ENCODE measurements at places on chromosomes 11 and 22.
A peak's percentile ranks its signal among the peaks of the same experiment; 100 is the strongest.

- no peak for DNase-seq
Observed at GRCh38 chr11:86513746-86514373, 139.2 kb downstream of the CCDC81 start.

GRCh38 chr22:29632672-29633071, 29.2 kb downstream of the NF2 start:
- no peak for DNase-seq

GRCh38 chr11:120052196-120052775, 85.6 kb downstream of the TRIM29 start:
- DNase-seq = no peak

DNA sequence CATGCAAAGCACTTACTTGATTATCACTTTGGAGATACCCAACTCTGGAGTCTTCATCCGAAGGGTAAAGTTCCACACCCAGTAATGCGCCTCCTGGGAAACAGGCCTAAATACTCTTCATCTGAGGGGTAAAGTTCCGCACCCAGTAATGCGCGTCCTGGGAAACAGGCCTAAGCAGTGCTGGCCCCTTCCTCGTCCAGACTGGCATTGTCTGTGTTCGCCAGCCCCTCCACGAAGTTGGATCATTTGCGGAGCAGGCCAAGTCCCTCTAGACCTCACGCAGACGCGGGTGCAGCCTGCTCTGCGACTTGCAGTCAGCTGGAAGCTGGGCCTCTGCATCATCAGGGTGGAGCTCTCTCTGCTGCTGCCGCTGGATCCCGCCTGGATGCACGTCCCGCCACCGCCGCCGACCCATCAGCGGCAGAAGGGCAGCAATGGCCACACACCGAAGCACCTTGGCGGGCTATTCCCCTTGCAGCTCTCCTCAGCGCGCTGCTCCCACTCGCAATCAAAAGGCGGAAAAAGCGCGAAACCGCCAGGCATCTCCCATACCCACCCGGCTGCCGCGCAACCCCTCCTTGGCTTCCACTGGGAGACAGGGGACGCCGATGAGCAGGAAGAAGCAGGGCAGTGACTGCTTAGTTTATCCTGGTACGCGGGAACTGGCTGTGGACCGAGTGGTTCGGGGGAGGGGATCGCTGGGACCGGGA, 34.1 kb upstream of the GLYATL1 start:
- DNase-seq = no peak

GRCh38 chr22:29083933-29084591, 11.2 kb downstream of the KREMEN1 start:
- no peak for DNase-seq

DNA sequence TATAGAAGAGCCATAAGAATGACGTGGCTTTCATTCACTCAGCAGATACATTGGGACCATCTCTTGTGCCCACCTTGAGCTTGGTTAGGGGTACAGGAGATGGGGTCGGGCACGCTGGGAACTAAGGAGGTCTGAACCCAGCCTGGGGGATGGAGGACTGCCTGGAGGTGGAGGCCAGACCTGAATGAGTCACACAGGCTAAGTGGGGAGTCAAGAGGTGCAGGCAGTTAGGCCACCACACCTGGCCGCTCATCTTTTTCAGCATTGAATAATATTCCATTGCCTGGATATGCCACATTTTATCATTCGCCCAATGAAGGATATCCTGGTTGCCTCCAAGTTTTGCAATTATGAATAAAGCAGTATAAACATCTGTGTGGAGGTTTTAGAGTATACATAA, 3.8 kb upstream of the PPIL2 start:
- DNase-seq = no peak

DNA sequence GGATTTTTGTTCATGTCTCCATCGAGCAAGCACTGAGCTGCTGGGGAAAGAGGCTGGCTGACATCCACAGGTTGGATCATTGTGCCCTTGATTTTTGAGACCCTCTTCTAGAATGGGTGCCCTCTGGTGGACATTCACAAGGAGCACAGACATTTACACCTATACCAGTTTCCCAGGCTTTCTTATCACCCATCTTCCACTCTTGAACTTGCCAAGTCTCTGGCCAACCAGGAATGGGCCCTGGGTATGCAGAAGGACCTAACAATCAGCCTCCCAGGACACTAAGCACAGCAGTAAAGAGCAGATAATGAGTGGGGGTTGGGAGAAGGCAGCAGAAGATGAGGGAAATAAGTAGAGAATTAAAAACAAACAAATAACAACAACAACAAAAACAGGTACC, 5.7 kb upstream of the INTS4 start:
- peak; percentile 35 for DNase-seq

- no peak for DNase-seq
Observed at GRCh38 chr11:100942016-100942415, 187.6 kb downstream of the PGR start.

GRCh38 chr22:24465975-24466374, 29.2 kb upstream of the UPB1 start:
- no peak for DNase-seq

- DNase-seq = peak; percentile 18
Observed at GRCh38 chr22:26364066-26365015, 64.7 kb upstream of the ASPHD2 start.

- no peak for DNase-seq
Observed at GRCh38 chr11:76838678-76839068, 22.0 kb upstream of the ACER3 start.

GRCh38 chr11:131402040-131402439, 31.6 kb downstream of the NTM start:
- DNase-seq = no peak

DNA sequence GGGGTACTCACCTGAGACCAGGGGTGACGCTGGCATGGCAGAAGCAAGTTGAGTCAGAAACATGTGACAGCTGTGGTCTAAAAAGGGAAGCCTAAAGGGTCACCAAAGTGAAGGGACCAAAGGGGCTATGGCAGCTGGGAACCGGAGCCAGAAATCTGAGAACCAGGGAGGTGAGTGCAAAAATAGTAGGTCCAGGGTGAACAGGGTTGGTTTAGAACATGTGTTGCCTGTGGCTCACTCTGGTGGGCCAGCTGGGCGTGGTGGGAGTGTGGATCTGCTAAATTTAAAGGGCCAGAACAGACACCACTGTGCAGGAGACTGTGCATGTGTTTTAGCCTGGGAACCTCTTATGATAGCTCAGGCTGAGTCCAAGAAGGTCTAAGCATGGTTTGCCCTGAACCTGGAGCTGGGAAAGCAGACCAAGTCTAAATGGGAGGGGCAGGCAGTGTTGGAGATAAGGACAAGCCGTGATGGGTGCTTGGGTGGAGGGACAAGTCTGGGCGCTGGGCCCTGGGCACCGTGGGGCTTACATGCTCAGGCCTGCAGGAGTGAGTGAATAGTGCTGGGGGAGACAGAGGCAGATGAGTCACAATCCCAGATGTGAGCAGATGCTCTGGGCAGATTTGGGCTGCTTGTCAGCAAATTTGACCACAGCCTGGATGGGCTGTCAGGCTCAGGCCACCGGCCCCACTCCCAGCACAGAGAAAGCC, 41.4 kb upstream of the ZBED5 start:
- DNase-seq = no peak

DNA sequence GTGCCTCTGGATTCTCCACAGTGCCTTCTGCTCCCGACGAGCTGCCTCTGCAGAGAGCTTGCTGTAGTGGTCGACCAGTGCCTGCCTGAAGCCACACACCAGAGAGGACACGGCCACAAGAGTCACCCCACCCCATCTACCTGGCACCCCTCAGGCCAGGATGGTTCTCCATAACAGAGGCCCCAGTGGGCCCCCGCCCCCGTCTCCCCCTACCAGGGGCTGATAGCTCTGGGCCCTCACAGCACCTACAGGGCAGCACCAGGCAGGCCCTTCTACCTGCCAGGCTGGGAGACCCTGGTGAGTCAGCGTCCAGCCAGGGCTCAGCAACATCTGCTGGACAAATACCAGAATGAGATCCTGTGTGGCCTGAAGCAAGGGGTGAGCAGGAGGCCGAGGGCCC, 21.7 kb downstream of the SELENOO start:
- no peak for DNase-seq

- DNase-seq = no peak
Observed at GRCh38 chr22:19383292-19383691, 48.2 kb downstream of the HIRA start.

Measured in H54 (cell line).